ENCODE measurements at places on chromosomes 11 and 22.

DNA sequence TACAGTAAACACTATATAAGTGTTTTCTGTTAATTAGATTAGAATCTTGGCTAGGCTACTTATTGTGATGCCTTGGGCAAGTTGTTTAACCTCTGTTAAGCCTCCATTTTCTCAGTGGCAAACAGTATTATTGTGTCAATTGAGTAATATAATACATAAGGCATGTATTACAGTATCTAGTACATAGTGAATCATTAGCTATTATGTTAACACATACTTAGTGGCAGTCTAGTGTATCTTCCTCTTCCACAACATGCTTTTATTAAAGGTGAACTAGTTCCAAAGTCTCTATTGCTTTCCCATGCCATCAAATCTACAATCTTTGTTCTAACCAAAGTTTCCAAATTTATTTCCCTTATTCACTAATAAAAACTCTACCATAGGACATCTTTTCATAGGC lies 200.9 kb downstream of the SOX6 start:
- DNase-seq = no peak

- DNase-seq = no peak
These were observed 87.0 kb downstream of the DLG2 start for GRCh38 chr11:85540181-85540580.

DNA sequence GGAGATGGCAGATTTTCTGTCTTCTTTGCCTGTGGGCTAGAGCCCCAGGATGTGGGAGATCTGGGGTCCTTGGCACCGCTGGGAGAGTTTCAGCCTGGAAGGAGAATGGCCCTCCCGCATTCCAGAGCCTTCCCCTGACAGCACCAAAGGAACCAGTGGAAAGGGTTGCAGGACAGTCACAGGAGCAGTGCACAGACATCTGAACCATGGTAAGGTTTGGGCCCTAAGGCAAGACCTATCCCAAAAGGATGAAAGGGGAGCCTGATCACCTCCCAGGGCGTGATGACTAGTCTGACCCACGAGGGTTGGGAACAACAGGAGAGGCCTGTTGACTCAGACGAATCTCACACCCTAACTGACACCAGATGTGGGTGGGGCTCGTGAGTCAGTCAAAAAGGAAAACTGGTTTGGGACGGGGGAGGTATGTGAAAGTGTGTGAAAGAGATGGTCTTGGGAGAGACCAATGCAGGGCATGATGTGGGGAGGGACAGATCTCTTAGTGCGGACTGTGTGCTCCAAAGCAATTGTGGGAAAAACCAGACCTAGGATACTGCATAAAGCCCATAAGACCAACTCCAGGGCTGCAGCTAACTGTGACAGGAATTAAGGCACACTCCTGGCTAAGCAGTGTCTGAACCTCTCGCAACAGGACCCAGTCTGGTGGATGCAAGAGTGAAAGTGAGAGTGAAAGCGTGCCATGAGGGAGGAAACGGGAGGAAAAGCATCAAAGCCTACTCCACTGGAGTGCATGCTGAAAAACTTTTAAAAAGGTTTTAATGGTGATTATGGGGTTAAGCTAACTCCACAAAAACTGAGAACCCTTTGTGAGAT lies 39.1 kb upstream of the GLYAT start:
- no peak for DNase-seq

- no peak for DNase-seq
These were observed 7.5 kb downstream of the SUSD2 start for GRCh38 chr22:24188705-24189248.

GRCh38 chr11:128052912-128053641 lies 534.3 kb downstream of the ETS1 start:
- DNase-seq = no peak

DNA sequence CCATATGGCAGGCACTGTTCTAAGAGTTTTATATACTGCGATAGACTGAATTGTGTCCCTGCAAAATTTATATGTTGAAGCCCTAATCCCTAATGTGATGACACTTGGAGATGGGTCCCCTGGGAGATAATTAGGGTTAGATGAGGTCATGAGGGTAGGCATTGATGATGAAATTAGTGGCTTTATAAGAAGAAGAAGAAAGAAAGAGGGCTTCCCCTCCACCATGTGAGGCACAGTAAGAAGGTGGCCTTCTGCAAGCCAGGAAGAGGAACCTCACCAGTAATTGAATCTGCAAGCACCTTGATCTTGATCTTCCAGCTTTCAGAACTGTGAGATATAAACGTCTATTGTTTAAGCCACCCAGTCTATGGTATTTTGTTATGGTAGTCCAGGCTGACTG lies 46.6 kb upstream of the TENM4 start:
- DNase-seq = no peak

DNA sequence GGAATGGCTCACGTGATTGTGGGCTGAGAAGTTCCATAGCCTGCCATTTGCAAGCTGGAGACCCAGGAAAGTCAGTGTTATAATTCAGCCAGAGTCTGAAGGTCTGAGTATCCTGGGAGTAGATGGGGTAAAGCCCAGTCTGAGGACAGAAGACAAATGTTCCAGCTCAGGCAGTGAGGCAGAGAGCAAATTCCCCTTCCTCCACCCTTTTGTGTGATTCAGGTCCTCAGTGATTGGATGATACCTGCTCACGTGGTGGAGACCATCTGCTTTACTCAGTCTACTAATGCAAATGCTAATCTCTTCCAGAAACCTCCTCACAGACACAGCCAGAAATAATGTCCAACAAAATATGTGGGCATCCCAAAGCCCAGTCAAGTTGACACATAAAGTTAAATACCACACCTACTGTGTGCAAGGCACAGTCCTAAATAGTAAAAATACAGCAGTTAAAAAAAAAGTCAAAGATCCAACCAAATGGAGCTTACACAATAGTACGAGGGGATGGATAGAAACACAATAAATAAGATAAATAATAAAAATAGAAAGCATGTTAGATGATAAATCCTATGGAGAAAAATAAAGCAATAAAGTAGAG lies 13.2 kb upstream of the APOL6 start:
- DNase-seq = no peak

- peak; percentile 36 for DNase-seq
These were observed 5.7 kb downstream of the LRP4 start for GRCh38 chr11:46912526-46913150.

- DNase-seq = no peak
These were observed 3.2 kb upstream of the PIWIL4 start for GRCh38 chr11:94563848-94564467.

GRCh38 chr22:29907753-29908515 lies 25.0 kb downstream of the MTMR3 start:
- DNase-seq = peak; percentile 68

DNA sequence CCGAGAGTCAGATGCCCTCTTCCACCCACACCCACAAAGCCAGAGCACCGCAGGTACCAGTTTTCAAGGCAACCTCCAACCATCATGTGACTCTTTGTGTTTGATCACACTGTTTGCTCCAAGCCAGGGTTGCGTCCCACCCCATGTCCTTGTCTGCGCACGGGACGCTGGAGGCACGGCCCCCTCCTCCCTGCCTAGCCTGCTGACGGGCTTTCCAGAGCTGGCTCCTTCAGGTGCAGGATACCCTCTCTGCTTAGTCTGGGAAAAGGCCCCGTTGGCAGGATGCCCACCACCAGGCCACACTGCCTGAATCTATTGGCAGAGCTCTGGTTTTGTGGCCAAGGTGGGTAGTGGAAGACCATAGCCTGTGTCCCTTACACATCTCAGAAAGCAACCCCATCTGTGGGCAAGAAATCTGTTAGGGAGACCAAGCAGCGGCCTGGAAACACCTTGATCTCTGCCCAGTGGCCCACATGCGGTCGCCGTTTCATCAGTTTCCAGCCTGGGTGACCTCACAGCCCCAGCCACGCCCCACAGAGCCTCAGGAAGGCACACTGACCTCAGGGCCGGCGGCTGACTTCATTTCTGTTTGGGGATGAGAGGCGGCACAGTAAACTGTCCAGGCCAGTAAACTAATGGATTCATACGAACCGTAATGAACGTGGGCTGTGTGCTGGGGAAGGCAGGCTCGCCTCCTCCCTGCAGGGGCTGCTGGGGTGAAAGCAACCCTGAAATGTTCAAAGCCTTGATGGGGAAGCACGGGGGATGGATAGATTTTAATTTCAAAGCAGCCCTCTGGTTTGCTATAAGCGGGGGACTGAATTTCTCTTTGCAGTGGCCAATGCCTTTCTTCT lies 25.8 kb downstream of the CDPF1 start:
- no peak for DNase-seq

GRCh38 chr11:100726680-100727079 lies 39.6 kb downstream of the ARHGAP42 start:
- no peak for DNase-seq

DNA sequence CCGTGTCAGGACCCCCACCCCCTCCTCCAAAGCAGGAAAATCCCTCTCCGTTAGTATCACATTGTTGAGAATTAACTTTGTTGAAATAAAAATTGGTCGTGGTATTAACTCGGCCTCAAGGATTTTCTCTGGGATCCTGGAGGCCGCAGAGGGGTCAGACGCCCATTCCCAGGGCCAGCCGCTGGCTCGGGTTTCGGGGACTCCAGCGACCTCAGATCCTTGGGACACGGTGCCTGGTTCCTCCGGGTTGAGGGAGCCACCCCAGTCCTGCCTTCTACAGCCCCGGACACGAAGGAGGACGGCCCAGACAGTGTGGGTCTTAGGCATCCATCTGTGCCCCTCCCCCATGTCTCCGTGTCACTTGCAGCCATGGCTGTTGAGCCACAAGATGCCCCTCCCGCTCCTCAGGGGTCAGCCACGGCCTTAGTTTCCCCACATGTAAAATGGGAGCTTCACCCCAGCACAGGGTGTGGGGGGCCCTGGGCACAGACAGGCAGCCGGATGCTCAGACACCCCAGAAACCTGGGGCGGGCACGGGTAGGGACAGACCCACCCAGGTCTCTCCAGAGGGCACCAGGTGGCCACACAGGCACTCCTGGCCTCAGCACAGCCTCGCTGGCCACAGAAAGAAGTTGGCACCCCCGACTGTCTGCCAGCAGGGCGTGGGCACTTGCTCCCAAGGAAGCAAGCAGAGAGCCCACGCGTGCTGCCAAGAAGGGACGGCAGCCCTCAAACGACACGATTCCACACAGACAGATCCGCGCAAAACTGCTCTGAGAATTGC lies 15.5 kb downstream of the GP1BB start:
- DNase-seq = no peak

DNA sequence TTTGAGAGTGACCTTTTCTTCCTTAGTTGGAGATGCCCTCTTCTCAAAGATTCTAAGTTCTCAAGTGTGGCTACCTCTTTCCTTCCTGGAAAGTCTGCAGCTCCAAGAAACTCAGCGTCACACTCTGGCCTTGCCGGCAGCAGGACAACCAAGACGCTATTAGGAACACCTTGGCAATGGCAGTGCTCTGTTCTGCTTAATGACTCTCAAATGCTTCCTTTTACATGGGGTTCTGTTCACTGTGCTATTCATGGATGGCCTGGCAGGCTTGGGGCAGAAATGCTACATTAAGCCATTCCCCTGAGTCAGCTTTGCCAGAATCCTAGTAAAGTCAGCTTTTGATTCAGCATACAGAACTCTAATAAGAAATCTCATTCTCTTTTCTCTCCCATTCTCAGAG lies 25.9 kb downstream of the LARGE2 start:
- no peak for DNase-seq

DNA sequence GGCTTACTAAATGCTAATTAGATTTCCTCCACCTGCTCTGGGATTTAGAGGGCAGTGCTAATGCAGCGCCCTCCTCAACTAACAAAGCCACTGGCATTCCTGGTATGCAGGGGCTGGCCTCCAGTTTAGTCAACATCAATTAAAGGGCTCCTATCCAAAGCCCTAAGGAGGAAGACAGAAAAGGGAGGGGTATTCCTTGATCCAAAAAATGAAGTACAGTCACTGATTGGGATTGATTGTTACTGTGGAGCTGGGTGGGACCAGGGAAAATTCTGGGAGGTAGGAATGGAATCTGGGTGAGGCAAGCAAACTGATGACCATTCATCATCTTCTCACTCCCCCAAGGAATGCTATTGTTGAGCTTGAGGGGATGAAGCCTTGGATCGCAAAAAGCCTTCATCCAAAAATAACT lies 52.2 kb downstream of the GAB2 start:
- peak; percentile 54 for DNase-seq

DNA sequence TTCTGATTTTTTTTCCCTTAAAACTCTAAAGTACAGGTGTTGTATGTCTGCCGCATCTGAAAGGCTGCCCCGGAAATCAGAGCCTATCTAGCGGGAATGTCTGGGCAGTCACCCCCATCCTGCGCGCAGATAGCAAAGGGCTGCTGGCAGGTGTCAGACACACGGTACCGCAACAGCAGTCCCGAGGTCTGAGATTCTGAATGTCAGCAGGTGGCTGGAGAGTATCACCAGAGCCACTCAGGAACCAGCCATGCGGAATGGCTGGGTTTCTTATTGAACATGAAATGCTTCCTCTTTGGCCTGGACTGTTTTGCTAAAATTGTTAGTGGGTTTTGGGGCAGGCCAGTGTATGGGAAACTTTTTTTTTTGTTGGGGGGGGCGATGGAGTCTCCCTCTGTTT lies 53.3 kb downstream of the CERK start:
- DNase-seq = no peak

DNA sequence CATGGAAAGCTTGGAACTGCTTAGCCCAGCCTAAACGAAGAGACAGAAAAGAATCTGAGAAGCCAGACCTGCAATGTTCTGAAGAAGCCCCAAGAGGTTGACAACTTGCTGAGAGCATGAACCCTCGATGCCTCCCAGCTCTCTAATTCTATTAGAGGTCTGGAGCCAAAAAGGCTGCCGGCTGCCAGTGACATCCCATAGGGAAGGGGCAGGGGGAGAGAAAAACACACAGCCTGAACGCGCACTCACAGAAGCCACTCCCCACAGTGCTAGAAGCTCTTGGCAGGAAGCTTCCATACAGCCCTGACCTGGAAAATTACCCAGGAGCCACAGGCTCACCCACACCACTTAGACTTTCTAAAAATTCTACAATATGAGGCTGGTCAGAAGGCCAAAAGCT lies 18.3 kb downstream of the POLDIP3 start:
- no peak for DNase-seq

GRCh38 chr11:26193694-26194365 lies 138.1 kb upstream of the ANO3 start:
- DNase-seq = no peak

DNA sequence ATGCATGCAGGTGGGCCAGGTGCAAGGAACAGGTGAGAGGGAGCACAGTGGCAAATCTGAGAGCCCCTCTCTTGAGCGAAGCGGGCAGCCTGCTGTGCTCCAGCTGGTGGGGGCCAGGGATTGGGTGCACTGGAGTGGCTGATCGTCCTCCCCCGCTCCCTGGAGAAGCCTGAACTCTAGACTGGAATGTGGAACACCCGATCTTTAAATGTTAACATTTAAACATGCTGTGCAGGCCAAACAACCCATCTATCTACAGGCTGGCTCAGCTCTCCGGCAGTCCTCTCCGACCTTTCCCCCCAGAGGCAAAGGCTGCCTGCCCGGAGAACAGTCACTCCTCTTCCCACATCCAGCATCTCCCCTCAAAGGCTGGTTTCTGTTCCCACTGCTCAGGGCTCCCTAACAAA lies 5.1 kb downstream of the MRGPRF start:
- DNase-seq = no peak

GRCh38 chr11:110318638-110319404 lies 22.4 kb upstream of the RDX start:
- DNase-seq = no peak

- peak; percentile 90 for DNase-seq
These were observed 10.7 kb downstream of the SMIM38 start for GRCh38 chr11:69166218-69167115.

GRCh38 chr11:34600339-34601084 lies 20.4 kb upstream of the EHF start:
- no peak for DNase-seq

All from HTR-8/SVneo (cell line).